ENCODE measurements at places on chromosomes 3 and 15. TPM values are rescaled to one million over a fixed set of nuclear protein-coding genes. Genes with fewer than 3 reads are reported as not detected.
A peak's percentile ranks its signal among the peaks of the same experiment; 100 is the strongest.

DNA sequence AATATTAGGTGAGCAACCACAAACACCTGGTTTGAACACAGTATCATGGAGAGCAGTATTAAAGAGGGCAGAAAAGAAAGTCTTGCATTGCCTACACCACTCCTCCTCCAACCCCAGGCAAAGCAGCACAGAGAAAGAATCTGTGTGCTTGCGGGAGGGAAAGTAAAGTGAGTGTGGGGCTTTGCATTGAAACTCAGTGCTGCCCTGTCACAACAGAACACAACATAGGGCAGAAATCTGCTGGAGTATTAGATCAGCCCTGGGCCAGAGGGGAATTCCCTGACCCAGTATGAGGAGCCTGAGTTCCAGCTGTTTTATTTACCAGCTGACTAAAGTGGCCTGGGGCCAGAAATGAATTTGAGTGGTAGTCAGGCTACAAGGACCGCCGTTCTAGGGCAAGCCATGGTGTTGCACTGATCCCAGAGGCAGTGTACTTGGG, 75.5 kb downstream of the SPATA16 start:
- peak; percentile 62 for ATAC-seq

GRCh38 chr3:14227856-14228255, 49.2 kb downstream of the LSM3 start:
- ATAC-seq: no peak

GRCh38 chr3:143771258-143771657, 77.0 kb downstream of the SLC9A9 start:
- ATAC-seq: no peak

- ATAC-seq: no peak
These were observed 120.9 kb downstream of the ERC2 start for GRCh38 chr3:56347219-56347871.

- no peak for ATAC-seq
These were observed 298.1 kb upstream of the KCNMB2 start for GRCh38 chr3:178238179-178238578.

- no peak for ATAC-seq
These were observed 246.7 kb upstream of the KCNH8 start for GRCh38 chr3:18901571-18901970.

DNA sequence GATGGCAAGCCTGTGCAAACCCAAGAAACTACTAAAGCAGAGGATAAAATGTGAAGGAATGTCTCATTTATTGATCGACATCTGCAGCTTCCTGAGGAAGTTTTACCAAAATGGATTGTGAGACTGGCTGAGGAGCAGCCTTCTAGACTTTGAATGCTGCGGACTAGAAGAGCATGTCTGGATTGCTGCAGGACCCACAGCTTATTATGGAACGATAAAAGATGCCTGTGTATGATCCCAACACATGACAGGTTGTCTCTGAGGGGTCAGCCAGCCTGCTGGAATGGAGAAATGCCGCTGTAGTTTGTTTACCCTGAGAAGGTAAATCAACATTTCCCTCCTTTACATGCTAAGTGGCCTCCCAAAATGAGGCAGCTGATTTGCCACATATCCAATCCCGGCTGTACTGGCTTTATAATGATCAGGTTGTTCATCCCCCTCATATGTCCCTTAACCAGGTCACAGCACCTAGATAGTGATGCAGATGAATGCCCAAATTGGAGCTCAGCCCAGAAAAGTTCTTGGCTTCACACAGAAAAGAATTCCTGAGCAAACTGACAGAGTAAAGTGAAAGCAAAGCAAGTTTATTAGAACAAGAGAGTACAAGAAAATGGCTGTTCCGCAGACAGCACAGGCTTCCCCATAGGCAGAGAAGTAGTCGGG, 63.9 kb downstream of the IL12A start:
- ATAC-seq: no peak

GRCh38 chr3:126433105-126433430, 38.4 kb downstream of the CFAP100 start:
- ATAC-seq: no peak

ZKSCAN7 gene
- total RNA-seq: 12.7 TPM

Data from motor neuron (in vitro differentiated cells).